ENCODE measurements at places on chromosomes 4 and X.

- no peak for DNase-seq
Measured at GRCh38 chrX:84710611-84711010, 208.4 kb upstream of the HDX start.

GRCh38 chr4:31351695-31352094, 631.5 kb downstream of the PCDH7 start:
- DNase-seq: no peak

DNA sequence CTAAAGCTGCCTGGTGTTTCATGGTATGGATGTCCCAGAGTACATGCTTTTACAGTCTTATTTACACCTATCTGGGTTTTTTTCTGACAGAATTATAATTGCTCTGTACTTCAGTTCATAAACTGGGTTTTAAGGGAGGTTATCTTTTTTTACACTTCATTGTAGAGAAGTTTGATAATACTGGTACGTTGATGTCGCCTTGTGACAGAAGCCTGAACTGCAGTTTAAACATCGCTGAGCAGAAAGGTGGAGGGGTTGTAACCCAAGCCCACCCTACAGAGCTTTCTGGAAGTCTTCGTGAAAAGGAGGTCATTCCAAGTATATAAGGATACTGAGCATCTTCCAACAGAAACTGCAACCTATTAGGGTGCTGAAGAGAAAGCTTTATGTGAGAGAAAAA, 46.4 kb downstream of the BEX1 start:
- no peak for DNase-seq

DNA sequence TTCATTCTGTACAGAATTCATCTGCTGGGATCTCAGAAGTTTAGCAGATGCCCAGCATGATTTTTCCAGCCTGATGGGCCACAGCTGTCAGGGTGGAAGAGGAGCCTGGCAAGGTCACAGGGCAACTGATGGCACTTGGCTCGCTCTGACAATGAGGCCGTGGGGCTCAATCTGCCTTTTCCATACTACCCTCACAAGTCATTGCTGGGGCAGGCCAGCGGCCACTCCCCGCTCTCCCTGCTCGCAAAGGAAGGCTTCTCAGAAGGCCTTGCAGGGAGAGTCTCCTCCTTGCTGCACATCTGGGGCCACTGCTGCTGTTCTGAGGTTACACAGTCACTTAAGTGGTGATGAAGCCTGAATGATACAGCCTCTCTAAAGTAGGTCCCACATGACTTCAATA, 349.1 kb downstream of the NR3C2 start:
- DNase-seq: no peak

GRCh38 chrX:18753631-18754030, 46.2 kb downstream of the PPEF1 start:
- no peak for DNase-seq

DNA sequence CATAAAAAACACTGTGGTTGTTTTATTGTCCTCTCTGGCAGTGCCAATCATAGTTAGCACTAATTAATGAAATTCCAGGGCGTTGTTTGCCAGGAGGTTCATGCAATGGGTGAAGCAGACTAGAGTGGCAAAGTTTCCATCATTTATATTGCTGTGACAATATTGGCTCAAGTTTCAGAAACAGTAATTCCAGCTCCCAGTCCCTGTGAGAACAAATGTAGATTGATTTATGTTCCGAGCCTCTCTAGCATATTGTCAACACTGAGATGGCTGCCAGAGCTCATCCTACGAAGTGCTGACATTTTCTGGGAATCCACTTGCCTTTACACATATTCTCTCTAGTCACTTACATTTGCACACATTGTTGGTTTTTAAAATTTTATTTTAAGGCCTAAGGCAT, 440.0 kb upstream of the IGFBP7 start:
- no peak for DNase-seq

GRCh38 chr4:95317085-95317793, 231.5 kb downstream of the UNC5C start:
- peak; percentile 29 for DNase-seq

DNA sequence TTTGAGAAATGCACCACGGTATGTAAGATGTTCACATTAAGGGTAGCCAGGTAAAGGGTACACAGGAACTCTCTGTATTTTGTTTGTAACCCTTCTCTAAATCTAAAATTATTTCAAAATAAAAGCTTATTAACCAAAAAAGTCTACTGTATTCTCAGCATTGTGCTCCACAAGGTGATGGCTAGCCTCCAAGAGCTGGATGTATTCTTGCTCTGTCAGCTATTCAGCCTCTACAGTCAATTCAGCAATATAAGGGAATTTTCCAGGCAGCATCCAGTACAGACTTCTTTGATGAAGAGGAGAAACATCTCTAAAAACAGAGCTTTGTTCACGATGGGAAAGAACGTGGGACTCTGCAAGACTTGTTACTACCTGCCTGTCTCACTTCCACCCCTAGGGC, 63.5 kb upstream of the MAOA start:
- no peak for DNase-seq

DNA sequence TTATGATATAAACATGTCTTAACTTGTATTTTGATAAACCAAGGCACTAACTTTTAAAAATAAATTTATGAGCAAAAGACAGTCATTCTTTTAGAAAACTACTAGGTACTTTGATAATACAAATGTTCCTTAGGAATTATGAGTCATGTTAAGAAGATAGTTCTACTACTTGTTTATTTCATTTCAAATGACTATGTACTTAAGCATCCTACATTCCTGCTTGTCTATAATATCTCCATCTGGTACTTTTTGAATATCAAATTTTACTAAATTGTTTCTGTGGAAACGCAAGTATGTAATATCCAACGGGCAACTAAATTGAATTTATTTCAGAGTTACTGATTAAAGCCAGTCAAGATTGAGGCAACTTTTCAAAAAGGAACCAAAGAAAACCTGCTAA, 61.8 kb downstream of the CAMK2D start:
- DNase-seq: no peak

GRCh38 chrX:9516635-9517034, 51.8 kb downstream of the TBL1X start:
- no peak for DNase-seq

DNA sequence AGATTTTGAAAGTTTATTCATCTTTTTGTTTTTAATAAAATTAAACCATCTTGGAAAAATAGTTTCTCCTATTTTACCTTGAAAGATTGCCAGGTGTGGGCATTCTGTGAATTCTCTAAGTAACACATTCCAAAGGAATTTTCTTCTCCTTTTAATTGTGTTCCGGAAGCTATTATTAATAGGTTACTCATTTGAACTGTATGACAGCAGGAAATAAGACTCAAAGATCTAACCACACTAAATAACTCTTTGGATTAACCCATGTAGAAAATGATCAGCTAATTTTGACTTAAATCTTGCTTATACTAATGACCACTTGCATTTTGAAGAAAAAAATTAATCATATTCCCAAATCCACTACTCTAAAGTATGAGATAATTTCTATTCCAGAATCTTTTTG, 17.6 kb upstream of the CCNI start:
- no peak for DNase-seq

- DNase-seq: no peak
Measured at GRCh38 chrX:111329370-111329769, 59.1 kb upstream of the CAPN6 start.

GRCh38 chrX:6782831-6783230, 247.9 kb upstream of the VCX3A start:
- DNase-seq: no peak

DNA sequence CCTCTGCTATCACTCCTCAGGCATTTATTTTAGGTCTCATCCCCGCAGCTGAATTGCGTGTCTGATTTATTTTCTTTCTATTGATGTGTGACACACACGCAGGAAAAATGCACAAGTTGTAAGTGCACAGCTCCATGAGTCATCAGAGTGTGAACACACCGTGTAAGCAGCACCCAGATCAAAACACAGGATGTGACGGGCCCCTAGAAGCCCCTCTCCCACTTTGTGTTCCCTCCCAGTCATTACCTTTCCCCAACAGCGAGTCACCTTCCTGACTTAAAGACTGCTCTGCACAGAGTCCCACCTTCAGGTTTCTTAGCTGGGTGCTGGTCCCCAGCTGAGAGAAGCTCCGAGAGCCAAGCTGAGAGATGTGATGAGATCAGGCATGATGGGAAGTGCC, 436.7 kb downstream of the MID1IP1 start:
- DNase-seq: no peak

- DNase-seq: no peak
Measured at GRCh38 chr4:6595897-6596537, 21.0 kb downstream of the MAN2B2 start.

GRCh38 chr4:77797239-77797638, 21.9 kb downstream of the CNOT6L start:
- no peak for DNase-seq

- DNase-seq: no peak
Measured at GRCh38 chr4:100721077-100721476, 203.3 kb upstream of the EMCN start.

GRCh38 chr4:81179326-81179725, 35.7 kb downstream of the PRKG2 start:
- DNase-seq: no peak

DNA sequence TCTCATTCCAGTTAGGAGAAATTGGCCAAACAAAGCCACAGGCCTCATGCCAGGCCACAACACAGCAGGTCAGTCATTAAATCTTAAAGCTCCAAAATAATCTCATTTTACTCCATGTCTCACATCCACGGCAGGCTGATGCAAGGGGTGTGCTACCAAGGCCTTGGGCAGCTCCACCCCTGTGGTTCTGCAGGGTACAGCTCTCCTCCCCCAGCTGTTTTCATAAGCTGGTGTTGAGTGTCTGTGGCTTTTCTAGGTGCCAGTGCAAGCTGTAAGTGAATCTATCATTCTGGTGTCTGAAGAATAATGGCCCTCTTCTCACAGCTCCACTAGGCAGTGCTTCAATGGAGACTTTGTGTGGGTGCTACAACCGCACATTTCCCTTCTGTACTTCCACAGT, 949.2 kb downstream of the TECRL start:
- no peak for DNase-seq

GRCh38 chrX:15834053-15834452, 20.6 kb downstream of the AP1S2 start:
- DNase-seq: no peak

- DNase-seq: no peak
Measured at GRCh38 chrX:38435130-38435529, 82.7 kb downstream of the OTC start.

DNA sequence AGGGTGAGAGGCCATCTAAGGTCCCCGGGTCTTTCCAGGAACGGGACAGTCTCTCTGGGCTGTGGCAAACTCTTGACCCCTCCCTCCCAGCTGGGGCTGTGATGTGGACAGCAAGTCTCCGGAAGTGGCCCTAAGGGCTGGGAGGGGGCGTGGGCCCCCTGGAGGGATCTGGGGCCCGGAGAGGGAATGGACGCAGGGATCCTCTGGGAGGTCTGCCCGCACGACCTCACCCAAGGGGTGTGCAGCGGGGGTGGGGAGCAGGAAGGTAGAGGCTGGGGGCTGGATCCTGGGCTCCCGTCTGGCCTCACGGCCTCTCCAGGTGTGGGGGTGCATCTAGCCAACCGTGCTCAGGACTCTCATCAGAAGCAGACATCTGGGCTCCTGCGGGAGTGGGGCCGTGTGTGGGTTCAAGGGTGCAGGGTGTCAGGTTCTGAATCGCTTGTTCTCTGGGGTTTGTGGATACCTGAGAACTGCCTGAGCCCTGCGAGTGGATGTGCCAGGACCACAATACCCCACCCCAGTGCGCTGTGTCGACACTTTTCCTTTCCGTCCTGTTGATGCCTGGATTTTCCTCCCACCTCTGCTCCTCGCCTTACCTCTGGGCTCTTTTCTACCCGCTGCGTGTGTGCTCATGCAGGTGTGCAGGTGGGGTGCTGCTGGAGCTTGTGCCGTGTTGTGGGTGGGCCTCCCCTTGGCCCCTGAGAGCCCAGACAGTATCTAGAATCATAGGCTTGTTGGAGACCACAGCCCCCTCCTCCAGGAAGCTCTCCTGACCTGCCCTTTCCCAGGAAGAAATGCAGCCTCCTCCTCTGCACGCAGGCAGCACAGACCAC, 915 bp downstream of the CPZ start:
- no peak for DNase-seq

DNA sequence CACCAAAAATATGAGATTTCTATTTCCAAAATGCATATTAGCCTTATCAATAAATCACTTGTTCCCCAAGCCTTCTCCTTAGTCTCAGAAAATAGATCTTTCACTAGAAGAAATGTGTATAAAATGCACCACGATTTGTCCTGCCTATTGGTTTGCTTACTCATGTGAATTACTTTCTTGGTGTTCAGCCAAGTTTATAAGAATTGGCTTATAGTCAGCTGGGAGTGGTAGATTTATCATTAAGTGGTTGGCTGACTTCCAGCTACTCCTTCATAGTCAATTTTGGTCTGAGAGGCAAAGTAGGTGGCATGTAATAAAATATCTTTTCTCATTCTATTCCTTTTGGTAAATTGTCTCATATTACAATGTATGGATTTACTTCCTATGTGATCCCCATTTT, 1.3 kb downstream of the SULT1E1 start:
- DNase-seq: peak; percentile 77
